ENCODE measurements at places on chromosomes 3 and 15. TPM values are rescaled to one million over a fixed set of nuclear protein-coding genes. Genes with fewer than 3 reads are reported as not detected.

DNA sequence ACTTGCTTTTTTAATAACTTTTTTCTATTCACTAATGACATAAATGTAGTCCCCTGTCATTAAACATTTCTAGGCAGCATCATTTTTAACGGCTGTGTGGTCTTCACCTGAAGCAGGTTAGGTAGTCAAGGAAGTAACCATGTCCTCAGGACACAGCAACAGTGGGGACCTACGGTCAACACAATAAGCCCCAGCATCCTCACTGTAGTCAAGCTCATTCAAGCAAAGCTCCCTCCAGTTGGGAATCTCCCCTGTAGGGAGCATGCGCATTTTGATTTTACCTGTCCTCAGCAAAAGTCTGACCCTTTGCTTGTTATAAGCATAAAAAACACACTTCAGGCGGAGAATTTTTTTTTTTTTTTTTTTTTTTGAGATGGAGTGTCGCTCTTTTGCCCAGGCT lies 151.4 kb downstream of the SHQ1 start:
- no peak for DNase-seq

GRCh38 chr3:146468671-146469149 lies 651 bp downstream of the PLSCR2 start:
- no peak for DNase-seq

DNA sequence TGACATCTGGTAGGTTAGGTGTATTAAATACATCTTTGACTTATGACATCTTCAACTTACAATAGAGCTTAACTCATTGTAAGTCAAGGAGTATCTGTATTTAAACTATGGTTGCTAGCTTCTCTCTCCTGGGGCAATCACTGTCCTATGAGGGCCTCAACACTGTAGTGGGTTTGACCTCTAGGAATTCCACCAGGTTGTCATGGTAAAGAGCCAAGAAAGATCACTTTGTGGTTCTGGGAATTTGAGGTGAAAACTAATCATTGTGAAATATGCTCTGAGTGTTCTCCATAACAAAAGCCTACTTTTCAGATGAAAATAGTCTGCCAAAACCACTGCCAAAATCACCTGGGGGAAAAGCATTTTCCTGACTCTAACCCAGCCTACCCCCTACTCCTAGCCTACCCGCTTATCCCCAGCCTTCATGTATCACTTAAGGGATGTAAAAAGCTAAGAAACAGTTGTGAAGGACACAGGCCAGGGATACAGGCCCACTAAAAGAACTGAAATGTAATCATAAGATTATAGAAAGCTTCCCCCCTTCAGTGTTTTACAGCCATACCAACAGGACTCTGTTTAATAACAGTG lies 723.8 kb downstream of the MECOM start:
- no peak for DNase-seq

DNA sequence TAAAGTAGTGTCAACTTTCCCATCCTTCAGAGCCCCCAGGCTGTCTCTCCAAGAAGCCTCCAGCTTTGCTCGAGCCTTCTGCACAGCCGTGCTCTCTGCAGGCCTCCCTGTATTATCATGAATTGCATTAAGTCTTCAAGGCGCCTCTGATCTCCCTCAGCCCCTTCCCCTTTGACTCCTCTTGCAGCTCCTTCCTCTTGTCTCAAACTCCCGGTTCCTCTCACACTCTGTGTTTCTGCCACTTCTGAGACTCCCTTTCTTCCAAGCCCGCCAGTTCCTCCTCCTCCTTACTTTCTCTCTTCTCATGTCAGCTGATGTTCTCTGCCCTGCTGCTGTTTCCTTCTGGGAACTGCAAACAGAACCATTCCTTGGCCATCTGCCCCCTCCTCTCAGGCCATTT lies 418.8 kb downstream of the EPHB1 start:
- DNase-seq = no peak

GRCh38 chr3:11721479-11721878 lies 77.8 kb upstream of the VGLL4 start:
- no peak for DNase-seq

DNA sequence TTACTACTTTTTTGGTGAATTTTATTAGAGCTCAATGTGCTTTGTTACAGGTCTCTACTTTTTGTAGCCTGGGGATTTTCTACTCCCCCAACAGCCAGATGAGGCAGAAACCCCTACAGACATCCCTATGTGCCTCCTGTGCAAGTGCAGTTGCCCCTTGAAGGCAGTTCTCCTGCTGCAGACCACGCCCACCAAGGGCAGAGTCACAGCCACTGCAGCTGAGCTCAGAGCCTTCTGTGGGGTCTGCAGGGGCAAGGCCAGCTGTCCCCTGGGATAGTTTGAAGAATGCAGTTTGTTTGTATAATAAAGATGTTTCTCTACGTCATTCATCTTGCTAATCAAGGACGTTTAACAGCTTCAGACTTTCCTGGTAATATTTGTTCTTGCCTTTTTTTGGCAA lies 76.8 kb downstream of the NPAP1 start:
- DNase-seq = no peak

DNA sequence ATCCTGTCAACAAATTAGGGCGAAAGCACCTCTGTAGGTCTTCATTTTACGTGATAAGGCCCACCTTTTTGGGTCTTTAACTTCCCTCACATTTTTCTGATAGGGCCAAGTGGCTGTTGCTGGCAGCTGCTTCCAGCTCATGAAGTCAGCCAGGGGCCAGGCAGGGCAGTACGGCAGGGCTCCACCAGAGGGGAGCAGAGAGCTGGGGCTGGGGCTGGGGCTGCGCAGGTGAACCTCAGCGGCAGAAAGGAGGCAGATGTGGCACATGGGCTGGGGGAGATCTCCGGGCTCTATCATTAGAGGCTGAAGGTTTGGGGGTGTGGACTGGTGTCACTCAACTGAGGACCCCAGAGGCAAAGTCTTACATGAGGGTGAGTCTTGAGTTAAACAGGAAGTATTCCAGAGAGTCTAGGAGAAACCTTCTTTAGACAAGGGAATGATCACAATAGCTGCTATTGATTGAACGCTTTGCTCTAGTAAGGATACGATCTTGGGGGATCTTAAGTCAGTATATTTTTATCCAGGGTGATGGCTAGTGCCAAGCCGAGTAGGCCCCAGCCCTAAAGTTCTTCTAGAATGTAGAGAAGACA lies 62.8 kb upstream of the MEX3B start:
- peak; percentile 74 for DNase-seq

DNA sequence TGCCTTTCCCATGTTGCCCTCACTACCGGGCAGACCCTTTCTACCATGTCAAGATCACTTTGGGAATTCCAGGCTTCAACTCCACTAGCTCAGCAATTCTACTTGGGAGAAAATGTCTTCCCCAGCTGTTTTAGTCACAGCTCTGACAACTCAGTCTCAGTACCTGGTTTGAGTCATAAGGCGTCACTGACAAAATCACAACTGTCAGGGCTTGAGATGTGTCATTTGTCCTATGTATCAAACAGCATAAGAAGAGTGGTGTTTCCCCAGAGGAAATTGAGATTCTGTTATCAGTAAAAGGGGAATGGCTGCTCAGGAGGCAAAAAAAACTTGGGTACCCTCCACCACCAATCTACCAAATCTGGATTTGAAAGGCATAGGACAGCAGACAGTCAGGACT lies 594.9 kb upstream of the SUCLG2 start:
- no peak for DNase-seq

DNA sequence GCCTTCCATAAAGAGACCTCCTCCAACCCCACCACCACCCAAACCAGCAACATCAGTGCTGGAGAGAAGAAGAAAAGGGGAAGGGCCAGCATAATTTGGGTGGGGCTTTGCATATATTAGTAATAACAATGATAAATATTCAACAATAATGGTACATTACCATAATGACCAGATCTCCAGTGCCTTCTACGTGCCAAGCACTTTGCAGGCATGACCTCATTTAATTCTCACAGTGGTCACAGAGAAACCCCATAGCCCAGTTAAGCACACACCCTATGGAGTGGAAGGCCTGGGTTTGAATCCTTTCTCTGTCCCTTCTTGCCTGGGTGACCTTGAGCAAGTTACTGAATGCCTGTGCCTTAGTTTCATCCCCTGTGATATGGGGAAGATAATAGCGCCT lies 49.2 kb downstream of the CORO2B start:
- DNase-seq = no peak

DNA sequence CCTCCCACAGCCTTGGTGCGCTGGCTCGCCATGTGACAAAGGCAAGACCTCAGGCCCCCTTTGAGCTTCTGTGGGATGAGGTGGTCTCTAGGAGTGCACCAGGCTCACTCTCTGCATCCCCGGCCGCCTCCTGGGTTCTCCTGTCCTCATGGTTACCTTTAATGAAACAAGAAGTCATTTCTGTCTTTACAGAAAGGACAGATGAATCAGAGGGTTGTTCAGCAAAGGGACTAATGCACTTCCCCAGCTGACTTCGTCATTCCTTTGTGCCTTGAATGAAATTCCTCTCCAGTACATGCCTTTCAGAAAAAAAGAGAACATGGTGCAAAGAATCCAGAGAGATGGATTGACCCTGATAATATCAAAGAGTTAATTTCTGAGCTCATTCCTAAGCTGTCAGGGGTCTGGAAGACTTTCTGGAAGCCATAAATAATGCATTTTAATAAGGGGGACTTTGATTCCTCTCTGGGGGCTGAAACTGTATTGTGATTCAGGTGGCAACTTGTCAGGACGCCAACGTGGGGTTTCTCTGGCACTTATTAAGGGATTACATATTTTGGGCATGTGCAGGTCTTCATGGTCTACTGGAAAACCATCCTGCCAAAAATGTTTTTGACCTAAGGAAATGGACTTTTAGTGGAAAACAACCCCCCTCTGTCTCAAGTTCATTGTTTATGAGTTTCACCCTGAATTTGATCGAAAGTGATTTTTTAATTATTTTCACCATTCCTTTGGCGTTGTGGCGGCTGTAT lies 122.7 kb downstream of the FBLN2 start:
- DNase-seq = no peak

DNA sequence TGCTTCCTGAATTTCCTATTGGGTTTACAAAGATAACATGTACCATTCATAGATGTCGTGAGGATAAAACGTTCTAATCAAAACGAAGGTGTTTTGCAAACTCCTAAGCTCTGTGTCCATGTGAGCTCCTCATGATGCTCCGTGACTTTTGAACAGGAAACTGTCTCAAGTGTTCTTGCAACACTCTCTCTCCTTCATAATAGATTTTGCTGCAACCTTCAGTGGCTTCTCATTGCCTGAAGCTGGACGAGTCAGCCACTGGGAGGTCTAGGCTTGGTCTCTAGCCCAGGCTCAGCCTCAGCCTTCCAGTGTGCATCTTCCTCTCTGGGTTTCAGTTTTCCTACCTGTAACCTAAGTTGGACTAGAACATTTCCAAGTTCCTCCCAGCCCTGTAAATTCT lies 18.7 kb upstream of the BCL2A1 start:
- DNase-seq = no peak

DNA sequence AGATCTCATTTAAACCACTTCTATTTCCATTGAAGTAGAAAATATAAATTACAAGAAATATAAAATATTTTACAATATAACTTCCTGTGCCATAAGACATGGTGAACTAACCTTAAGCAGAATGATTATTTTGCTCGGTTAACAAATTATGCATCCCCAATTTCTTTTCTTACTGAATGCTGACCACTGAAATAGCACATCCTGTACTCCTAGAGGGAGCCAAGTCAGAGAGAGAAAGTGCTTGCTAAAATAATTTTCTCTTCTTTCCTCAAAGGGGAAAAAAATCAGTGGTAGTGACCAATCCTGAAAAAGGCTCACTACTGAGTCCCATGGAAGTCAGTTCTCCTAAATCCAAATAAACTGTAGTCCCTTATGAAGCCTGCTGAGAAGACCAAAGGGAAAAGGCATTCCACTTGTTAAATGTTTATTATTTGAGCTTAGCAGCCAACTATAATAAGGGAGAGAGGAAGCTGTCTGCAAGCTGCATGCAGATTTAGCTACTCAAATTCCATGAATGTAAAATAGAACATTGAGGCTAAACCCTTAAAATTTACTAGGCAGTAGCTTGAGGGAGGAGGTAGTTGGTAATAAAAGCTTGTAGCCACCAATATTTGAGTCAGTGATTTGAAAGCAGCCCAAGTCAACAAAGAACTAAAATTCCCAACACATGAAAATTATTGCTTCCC lies 33.1 kb downstream of the CEP152 start:
- DNase-seq = no peak

DNA sequence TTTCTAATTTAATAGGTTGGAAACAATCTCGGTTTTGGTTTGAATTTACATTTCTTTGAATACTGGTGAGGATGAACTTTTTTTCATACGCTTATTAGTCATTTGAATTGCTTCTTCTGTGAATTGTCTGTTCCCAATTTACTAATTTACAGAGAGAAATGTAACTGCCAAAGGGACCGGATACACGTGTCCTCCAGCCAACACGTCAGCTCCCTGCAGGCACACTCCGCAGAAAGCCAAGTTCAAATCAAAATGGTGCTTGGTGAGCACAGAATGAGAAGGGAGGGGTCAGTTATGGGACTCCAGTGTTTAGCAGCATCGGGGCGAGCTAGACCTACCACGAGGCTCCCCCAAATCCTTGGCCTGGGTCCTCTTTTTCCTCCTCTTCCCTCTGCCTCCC lies 10.8 kb upstream of the TSEN2 start:
- no peak for DNase-seq

GRCh38 chr3:55440104-55440708 lies 46.9 kb downstream of the WNT5A start:
- no peak for DNase-seq

DNA sequence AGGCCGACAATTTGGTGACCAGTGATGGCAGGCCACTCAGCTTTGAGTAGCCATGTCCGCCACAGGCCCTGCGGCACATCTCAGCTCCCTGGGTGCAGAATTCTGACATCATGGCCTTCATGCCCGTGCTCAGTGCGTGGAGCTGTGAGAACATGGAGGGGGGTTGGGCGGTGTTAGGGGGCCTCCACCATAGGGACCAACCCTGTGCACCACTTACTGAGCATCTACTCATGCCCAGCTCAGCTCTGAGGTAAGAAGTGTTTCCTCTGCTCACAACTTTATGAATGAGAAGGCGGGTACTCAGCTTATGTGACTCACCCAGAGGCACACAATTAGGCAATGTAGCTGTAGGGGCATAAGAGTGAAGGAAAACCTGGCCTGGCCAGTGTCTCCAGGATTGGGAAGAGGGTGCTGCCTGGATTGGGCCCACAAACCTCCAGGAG lies 10.5 kb downstream of the ACOX2 start:
- DNase-seq = peak; percentile 49

- no peak for DNase-seq
Observed at GRCh38 chr3:74445541-74445940, 168.9 kb downstream of the CNTN3 start.

GRCh38 chr15:85443593-85444087 lies 63.2 kb downstream of the AKAP13 start:
- peak; percentile 56 for DNase-seq

Gene FOXB1
- total RNA-seq = not detected

Gene INSYN1
- 0.32 TPM for total RNA-seq

Gene SLC51A
- not detected for total RNA-seq

Gene HCLS1
- 0.31 TPM for total RNA-seq

Gene KLHL40
- total RNA-seq = 67.1 TPM

Gene PRSS50
- 0.68 TPM for total RNA-seq

Gene TMEM87A
- total RNA-seq = 82.5 TPM

Gene GOLGA8T
- total RNA-seq = not detected

Gene XIRP1
- total RNA-seq = 142 TPM

Gene RLBP1
- not detected for total RNA-seq

Gene LCMT2
- total RNA-seq = 7.1 TPM
